ENCODE measurements at places on chromosomes 2 and 18. TPM values are rescaled to one million over a fixed set of nuclear protein-coding genes. Genes with fewer than 3 reads are reported as not detected.

DNA sequence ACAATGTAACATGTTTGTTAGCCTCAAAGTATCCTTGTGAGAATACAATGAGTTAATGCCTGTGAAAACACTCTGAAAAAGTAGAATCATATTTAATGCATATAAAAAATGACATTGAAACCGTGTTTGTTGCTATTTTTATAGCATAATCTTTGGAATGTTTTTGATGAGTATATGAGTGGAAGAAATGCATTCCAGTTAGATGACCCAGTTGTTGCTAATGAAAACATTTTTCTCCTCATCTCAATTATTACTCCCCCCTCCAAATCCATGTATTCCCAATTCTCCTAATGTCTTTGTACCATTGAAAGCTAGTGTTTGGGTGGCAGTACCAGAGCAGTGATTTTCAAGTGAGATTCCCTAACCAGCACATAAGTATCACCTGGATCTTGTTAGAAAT lies 67.1 kb upstream of the DSEL start:
- DNase-seq, result no peak

DNA sequence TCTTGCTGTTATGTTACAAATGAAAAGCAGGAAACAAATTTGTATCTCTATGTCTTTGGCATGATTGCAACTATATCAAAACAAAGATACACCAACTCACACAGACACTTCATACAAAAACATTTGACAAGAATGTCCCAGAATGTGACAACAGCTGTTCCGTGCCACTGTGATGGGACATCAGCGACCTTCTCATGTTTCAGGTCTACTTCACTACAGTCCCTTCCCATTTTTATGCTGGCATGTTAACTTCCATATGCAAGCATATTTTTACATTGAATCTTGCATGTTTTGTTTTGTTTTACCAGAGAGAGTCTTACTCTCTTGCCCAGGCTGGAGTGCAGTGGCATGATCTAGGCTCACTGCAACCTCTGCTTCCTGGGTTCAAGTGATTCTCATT lies 71.2 kb downstream of the STK25 start:
- no peak for DNase-seq

- no peak for DNase-seq
Observed at GRCh38 chr2:149365931-149366583, 35.7 kb downstream of the LYPD6 start.

TMEM87B gene
- total RNA-seq, result 21.9 TPM

- DNase-seq, result no peak
Observed at GRCh38 chr18:62384068-62384467, 59.0 kb downstream of the TNFRSF11A start.

ABCB11 gene
- 11.2 TPM for total RNA-seq

PSMD1 gene
- 74.4 TPM for total RNA-seq

- no peak for DNase-seq
Observed at GRCh38 chr2:24328010-24328409, 32.3 kb downstream of the ITSN2 start.

PKDCC gene
- total RNA-seq, result 85.5 TPM

- no peak for DNase-seq
Observed at GRCh38 chr2:106282462-106283170, 88.5 kb upstream of the UXS1 start.

GRCh38 chr2:135163306-135163705 lies 111.2 kb downstream of the RAB3GAP1 start:
- DNase-seq, result no peak

- DNase-seq, result no peak
Observed at GRCh38 chr2:186033541-186033940, 294.9 kb downstream of the FSIP2 start.

DNA sequence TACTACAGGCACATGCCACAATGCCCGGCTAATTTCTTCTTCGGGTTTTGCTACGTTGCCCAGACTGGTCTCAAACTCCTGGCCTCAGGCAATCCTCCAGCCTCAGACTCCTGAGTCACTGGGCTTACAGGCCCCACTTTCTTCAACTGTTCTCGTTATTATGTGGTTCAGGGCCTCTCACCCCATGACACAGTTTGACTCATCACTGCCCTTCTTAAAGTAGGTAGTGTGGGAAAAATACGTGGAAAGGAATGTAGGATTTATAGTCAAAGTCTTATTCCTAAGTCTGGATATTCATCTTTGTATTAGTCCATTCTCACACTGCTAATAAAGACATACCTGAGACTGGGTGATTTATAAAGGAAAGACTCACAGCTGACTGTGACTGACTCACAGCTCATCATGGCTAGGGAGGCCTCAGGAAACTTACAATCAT lies 19.4 kb downstream of the CENPA start:
- DNase-seq, result no peak

TMEM169 gene
- total RNA-seq, result not detected

- DNase-seq, result no peak
Observed at GRCh38 chr2:134201533-134201932, 52.3 kb upstream of the MGAT5 start.

GRCh38 chr2:232400256-232401015 lies 6.2 kb upstream of the ALPG start:
- no peak for DNase-seq

MROH2A gene
- total RNA-seq, result not detected
